Anterior cingulate cortex (tissue), 58 donors: ENCODE measurements at places on chromosomes 13 and 19.

- DNase-seq = no peak
Measured at GRCh38 chr19:31470229-31470939, 121.1 kb upstream of the TSHZ3 start.

DNA sequence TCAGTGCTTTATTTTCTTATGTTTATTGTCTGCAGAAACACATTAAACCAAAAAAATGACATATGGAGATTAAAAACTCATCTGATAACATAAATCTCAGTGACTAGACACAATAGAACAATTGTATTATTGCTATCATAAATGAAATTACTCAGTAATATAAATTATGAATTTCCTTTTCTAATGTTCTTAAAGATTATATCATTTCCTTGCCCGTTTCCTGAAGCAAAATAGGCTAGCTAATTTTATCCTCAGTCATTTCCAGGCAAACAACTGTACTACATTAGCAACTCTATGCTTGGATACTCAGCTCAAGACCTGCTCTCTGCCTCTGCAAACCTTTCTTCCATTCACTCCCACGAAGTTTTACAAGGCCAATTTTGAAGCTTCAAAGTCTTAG lies 61.2 kb downstream of the RFC3 start:
- no peak for DNase-seq

DNA sequence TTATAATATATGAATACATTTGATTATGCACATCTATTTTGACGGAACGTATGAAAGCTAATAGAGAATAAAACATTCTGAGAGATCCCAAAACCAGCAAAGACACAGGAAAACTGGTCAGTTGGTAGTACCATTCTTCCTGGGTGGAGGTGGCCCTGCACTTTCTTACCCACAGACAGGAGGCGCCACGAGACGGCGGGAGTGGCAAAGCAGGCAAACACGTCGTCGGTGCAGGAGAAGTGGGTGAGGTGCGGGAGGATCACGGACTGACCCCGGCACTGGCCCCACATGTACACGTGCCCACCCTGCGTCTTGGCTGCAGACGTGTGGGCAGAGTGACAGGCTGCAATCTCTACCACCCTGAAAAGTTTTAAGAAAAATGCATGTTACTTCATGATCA lies 36.1 kb downstream of the RCBTB1 start:
- no peak for DNase-seq

DNA sequence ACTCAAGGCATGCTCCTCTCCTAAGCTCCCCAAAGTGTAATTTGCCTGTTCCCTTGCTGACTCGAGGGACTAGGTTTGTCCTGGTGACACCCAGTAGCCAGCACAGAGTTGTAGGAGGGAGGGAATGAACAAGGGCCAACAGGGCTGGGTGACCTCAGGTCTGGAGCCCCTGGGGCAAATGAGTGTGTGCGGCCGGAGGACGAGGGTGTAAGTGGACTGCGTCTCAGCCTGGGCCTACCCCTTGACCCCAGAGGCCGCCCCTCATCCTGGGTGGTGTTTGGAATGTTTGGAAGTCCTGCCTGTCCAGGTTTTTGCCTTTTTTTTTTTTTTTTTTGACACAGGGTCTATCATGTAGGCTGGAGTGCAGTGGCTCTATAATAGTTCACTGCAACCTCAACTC lies 1.3 kb upstream of the ZNF653 start:
- no peak for DNase-seq

- peak; percentile 44 for DNase-seq
Measured at GRCh38 chr13:109869312-109870237, 83.2 kb upstream of the IRS2 start.

DNA sequence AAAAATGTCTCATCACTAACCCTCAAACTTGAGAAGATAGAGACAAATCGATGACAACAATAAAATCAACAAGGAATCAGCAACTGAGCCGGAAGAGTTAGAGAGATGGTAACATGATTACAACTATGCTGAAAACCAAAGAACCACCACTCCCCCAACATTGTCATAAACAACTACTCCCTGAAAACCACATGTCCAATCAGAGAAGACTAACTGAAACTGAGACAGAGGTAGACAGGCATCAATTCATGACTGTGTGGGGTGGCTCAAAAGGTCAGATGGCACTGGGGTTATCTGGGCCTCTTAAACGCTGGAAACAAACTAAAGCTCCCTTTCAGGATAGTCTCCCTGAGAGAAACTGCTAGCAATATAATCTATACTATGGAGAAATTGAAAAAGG lies 488.8 kb downstream of the KCTD12 start:
- DNase-seq = no peak

- no peak for DNase-seq
Measured at GRCh38 chr19:10036601-10037071, 23.4 kb downstream of the RDH8 start.

DNA sequence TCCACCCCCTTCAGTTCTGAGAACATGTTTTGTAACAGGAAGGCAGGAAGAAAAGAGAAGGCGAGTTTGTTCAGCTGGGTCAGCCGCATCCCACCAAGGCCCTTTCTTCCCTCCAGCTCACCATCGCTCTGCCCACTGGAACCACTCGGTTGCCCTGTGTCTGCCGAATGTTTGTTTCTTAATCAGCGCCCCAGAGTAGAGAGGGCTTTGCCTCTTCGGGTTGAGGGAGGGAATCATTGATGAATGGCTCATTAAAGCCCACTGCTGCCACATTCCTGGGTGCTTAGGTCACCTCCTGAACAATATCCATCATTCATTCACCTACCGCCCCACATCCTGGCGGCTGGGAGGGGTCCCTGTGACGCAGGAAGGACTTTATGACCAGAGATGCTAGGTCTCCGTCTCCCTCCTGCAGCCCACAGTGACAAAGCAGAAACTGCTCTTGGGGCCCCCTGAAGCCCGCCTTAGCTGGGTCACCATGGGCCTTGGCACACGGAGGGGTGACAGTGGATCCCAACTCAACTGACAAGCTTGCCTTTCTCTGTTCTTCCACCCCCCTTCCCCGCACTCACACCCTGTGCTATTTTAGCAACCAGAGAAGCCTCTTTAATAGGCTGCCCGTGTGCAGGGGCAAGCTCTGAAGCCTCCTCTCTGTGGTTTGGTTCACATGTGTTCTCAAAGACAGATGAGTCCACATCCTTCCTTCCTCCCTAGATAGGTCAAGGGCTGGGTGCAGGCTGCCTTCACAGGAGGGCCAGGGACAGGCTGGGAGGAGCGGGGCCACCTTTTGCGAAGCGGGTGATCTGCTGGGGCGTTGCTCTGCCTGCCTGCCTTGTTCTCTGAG lies 46.2 kb downstream of the ACTN4 start:
- DNase-seq = no peak

DNA sequence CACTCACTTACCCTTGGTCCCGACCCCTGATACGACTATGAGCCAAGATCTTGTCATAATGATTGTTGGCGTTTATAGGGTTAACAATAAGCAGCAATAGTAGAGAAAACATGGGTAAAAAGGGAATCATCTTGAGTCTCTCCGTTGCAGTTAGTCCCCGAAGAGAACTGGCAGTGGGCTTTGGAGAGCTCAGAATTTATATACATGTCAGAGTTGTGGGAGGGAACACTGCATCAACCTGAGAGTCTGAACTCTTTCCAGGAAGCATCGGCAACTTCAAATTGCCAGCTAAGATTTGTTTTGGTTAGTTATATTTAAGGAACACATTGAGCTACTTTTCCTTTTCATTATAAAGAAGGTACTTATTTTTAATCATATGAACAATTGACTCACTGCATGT lies at the start of gene POSTN:
POSTN (minus strand) TSS at position 172 of the 400 bp plus-strand sequence; CDS start at position 130, 42 bp downstream.
- DNase-seq = no peak

GRCh38 chr13:93289053-93289452 lies 62.4 kb downstream of the GPC6 start:
- DNase-seq = no peak

DNA sequence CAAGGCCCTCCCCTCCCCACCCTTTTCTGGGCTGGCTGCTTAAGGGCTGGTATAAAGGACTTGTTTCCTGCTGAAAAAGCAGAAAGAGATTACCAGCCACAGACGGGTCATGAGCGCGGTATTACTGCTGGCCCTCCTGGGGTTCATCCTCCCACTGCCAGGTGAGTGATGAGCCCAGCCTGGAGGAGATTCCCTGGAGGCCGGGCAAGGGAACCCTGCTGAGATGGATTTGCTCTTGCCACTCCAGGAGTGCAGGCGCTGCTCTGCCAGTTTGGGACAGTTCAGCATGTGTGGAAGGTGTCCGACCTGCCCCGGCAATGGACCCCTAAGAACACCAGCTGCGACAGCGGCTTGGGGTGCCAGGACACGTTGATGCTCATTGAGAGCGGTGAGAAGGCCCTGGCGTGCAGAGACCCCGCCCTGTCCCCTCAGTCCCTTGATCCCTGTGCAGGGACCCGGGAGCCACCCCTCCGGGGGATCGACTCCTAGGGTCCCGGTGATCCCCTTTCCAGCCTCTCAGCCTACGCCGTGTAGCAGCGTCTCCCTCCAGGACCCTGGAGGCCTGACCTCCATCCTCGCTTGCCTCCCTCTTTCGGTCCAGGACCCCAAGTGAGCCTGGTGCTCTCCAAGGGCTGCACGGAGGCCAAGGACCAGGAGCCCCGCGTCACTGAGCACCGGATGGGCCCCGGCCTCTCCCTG lies at the start of gene CD177:
CD177 (plus strand) TSS at position 81 of the 699 bp plus-strand sequence; CDS start at position 110, 29 bp downstream.
- no peak for DNase-seq

GRCh38 chr19:18443406-18443805 lies 5.5 kb upstream of the ISYNA1 start:
- no peak for DNase-seq

DNA sequence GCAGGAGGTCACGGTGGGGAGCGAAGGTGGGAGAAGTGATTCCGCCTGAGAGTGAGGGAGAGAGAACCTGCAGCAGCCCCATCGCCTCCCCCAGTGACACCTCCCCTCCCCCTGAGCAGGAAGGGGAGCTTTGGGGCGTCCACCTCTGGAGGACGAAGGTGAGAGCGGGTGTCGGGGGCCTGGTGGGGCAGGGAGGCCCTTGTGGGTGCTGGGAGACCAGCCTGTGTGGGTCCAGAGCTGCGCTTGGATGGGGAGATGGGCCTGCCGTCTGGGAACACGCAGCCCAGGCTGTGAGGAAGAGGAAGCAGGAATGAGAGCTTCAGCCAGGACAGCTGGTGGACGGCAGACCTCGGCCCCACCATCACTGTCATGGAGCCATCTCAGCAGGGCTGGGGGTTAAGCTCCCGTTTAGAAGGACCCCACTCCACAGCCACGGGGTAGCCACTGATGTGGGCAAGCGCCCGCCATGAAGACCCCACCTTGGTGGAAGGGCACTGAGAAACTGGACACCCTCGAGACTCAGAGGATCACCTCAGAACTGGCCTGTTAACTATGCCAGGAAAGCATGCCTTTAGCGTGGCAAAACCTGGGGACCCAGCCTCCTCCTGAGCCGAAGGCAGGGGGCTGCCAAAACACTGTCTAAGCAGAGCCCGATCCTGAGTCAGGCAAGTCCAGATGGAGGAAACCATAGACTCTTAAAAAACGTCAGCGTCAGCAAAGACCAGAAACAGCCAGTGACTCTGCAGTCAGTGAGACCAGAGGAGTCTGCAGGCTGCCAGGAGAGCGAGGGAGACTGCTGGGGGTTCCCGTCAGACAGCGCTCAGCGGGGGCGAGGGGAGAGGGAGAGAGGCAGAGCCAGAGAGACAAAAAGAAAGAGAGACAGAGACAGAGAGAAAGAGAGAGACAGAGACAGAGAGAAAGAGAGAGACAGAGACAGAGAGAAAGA lies 6.4 kb upstream of the PROZ start:
- no peak for DNase-seq

GRCh38 chr19:29695765-29696564 lies 19.1 kb downstream of the C19orf12 start:
- DNase-seq = no peak

DNA sequence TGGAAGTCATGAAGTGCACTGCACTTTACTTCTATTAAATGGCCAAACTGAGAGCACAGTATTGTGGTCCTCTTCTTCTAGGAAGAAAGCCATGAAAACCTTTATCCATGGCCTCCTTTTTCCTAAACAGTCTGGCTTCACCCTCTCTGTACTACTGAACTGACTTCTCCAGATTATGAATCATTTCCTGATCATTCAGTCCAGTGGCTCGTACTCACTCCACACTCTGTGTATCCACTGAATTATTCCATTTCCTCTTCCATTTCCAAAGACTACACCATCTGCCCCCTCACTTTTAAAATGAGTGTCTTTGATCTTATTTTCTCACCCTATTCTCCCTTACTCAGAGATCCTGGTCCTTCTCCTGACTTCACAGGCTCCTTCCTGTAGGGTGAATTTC lies 29.7 kb upstream of the FREM2 start:
- no peak for DNase-seq

DNA sequence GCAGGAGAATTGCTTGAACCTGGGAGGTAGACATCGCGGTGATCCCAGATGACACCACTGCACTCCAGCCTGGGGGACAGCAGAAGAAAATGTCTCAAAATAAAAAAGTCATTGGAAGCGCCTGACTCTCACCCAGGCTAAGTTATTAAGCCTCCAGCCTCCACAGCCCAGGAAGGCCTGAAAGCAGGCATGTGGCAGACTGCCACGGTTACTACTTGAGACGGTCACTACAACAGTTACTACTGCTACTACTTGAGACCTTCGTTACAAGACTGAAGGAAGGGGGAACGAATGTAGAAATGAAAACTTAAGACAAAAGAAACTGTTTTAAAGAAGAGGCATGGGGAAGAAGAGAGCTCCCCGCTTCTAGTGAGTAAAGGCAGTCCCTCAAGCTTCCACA lies 9.6 kb downstream of the PRR22 start:
- DNase-seq = no peak

GRCh38 chr19:38262585-38263268 lies 1.6 kb upstream of the SPINT2 start:
- no peak for DNase-seq

- no peak for DNase-seq
Measured at GRCh38 chr19:5805462-5806132, 730 bp downstream of the NRTN start.

DNA sequence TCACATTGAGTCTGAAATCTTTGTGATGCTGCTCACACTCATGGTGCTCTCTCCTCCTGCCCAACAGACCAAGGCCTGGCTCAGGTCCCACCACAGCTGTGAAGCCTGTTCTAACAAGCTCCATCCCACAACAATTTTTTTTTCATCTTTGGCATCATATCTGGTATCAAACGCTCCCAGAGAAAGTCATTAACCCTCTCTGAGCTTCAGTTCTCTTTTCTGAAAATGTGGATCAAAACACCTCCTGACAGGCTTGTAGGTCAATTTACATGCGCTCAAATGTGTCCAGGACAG lies 224.4 kb downstream of the LACC1 start:
- DNase-seq = peak; percentile 39

DNA sequence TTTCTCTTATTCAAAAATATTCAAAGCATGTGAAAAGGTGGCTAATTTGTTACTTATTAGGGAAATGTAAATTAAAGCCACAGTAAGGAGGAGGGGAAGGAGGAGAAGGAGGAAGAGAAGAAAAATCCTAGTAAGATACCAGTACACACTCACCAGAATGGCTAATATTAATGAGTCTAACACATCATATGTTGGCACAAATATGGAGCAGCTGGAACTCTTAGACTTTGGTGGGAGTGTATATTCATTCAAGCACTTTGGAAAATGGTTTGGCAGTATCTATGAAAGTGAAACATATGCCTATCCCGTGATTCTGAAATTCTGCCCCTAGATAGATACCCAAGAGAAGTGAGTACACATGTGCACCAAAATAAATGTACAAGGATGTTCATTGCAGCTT lies 38.1 kb upstream of the RGCC start:
- no peak for DNase-seq

- no peak for DNase-seq
Measured at GRCh38 chr13:72074663-72075062, 207.7 kb upstream of the DACH1 start.

GRCh38 chr13:97521726-97522125 lies 87.8 kb downstream of the RAP2A start:
- DNase-seq = no peak
